ENCODE measurements at places on chromosomes 6 and 20.

DNA sequence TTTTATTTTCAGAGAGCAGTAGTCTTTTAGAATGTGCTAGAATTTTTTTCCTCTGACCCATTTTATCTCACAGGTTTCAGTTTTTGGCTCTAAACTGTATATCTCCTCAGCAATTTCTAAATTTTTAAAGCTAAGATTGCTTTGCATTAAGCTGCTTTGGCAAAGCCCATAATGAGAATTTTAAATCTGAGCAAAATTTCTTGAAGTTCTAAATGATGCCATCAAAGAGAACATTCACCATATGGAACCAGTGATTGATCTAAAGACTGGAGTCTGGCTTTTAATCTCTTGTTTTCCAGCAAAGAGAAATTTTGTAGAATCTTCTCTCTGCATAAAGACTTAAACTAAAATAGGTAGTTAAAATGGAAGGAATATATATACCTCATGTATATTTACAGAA lies 313.6 kb downstream of the TBC1D32 start:
- no peak for DNase-seq

DNA sequence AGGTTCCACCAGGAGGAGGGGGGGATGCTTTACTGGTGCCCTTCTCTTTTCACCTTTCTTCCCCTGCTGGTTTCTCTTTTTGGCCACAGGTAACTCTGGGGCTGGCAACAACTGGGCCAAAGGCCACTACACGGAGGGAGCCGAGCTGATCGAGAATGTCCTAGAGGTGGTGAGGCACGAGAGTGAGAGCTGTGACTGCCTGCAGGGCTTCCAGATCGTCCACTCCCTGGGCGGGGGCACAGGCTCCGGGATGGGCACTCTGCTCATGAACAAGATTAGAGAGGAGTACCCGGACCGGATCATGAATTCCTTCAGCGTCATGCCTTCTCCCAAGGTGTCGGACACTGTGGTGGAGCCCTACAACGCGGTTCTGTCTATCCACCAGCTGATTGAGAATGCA lies 4.4 kb downstream of the TUBB1 start:
- no peak for DNase-seq

GRCh38 chr20:44199877-44200276 lies 10.7 kb downstream of the OSER1 start:
- DNase-seq, result no peak

DNA sequence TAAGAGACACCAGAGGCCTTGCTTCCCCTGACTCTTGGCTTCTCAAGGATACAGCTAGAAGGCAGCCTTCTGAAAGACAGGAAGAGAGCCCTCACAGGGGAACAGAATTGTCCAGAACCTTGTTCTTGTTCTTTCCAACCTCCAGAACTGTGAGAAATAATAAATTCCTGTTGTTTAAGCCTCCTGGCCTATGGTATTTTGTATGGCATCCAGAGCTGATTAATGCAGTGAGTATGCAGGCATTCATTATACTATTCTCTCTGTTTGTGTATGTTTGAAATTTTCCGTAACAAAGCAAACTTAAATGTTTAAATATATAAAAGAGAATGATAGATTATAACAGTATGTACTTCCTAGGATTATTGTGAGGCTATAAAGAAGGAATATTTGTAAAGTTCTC lies 903.4 kb upstream of the FLRT3 start:
- DNase-seq, result no peak

DNA sequence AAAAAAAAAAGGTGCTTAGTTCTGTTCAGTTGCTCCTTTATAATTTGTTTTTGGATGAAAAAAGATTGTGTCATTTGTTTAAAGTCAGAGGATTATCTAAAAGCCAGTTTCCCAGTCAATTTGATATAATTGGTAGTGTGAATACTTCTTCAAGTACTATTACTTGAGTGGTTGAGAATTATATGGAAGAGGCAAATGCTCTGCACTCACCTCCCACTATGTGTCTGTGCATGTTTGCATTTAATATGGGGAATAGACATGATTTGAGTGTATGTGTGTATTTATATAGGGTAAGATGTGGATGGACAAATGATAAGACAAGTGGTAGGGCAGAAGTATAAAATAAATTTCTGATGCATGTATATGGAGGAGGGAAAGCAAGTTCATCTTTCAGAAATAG lies 15.8 kb downstream of the GJA1 start:
- DNase-seq, result no peak

GRCh38 chr6:135280375-135281136 lies 99.4 kb downstream of the MYB start:
- peak; percentile 37 for DNase-seq

DNA sequence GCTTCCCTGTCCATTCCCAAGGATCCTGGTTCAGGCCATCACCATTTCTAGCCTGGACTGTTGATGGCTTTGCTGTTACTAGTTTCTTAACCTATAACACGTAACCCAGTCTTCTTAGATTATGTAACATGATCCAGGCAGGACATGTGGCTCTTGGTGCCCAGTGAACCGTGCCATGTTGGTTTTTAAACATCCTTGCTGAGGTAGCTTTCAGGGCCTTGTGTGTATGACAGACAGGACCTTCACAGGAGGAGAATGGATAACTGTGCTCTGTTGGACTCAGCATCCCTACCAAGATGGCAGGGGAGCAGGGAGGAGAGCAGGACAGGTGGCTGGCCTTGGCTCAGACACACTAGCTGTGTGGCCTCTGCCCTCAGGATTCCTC lies 46.8 kb downstream of the PANK2 start:
- no peak for DNase-seq

DNA sequence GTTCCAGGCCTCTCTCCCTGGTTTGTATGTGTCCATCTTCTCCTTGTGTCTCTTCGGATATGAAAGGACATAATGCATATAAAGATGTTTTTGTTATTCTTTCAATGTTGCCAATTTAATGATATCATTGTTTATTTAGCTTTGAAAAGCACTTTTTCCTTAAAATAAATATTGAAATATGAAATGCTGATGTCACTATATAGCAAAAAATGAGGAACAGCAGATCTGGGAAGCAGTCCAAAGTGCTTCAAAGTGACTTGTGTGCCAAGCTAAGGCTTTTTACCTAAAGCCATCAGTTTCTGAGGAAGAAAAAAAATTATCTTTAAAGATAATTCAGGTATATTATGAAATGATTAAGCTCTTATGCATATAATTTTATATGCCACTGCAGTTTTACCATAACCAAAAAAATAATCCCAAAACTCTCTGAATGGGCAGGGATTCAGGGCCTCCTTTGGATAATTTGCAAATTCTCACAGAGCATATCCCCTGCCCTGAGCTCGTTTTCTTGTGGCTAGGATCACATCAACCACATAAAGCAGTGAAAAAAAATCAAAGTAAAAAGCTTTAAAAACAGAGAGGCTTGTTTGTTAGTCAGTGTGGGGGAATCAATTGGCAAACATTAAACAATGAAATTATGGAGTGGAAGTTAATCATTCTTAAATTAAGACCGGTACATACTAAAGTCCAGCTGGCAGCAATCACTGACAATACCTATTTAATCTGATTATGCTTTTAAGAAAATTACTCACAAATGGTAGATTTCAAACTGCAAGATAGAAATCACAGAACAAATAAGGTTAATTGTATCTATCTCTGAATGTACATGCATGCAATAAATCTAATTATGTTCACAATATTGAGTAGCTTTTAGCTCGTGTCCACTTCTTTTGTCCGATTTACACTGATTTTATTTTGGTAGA lies 1027.9 kb upstream of the ADGRB3 start:
- no peak for DNase-seq

- no peak for DNase-seq
Observed at GRCh38 chr6:73108949-73109348, 116.3 kb downstream of the KHDC1L start.

GRCh38 chr6:153103319-153103655 lies 27.8 kb downstream of the RGS17 start:
- no peak for DNase-seq

DNA sequence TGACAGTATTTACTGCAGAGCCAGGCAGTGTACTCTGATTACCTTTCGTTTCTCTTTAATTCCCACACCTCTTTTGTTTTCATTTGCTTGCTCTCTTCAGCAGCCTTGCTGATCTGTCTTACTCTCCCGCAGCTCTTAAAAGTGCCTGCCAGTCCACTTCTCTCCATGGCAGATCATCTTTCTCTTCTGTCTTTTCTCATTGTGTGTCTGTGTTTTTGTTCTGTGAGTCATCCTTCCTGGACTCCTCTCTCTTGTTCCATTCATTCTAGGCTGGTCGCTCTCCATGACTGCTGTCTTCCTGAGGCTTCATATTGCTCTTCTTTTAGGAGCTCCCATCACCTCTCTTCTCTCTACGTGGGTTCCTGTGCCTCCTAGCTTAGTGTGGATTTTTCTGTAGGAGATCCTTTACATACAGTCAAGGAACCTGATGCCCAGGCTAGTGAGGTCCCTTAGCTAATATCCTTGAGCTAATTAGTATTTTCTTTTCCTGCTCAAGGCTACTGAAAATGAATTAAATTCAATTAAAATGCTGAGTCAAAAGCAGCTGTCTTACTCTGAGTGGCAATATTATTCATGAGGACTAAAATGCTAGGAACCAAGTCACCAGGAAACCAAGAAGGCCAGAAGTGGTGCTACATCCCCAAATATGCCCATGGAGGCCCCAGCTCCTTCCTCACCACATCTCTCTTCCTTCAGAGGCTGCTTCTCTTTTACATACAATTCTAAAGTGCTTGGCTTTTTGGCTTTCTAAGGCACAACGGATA lies 86.1 kb downstream of the SLX4IP start:
- DNase-seq, result peak; percentile 49

DNA sequence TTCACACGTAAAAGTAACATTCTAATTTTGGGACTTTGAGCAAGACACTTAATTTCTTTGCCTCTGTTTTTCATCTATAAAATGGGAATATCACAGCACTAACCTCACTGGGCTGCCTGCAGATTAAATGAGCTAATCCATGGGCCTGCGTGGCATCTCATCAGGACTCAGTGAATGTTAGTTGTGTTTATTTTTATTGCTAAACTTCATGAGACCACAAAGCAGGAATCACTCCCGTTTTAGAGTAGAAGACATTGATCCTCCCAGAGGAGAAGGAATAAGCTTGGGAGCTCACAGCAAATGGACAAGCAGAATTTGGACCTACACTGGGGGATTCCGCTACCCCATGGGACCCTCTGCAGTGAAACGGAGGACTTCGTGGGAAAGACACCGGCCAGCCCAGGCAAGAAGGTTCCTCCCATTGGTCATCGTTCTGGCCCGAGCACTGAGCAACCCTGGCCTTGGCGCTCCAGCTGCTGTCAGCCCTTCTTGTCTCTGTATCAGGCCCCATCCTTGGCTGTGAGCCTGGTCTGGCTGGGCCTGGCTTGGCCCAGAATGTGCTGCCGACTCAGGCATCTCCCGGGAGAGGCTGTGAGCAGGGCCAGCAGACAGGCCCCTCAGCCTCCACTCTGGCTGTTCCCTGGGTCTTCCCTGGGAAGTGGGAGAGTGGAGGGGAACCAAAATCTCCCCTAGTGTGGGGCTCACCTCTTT lies 79.8 kb downstream of the NFATC2 start:
- DNase-seq, result peak; percentile 56

DNA sequence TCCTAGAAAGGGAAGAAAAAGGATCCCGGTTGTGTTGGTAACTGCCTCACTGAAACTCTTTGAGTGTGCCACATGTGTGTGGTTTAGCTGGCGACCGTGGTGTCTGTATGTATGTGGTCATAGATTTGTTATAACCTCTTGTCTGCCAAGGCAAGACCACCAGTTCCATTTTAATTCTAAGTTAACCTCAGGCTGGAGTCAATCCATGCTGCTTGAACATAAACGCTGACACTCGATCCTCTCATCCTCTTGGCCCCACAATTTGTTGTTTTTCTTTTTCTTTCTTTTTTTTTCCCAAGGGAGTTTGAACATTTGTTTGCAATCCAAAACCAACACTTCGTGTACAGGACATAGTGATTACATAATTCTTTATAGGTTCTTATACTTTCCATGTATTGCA lies 318.9 kb upstream of the JAG1 start:
- DNase-seq, result no peak

- no peak for DNase-seq
Observed at GRCh38 chr6:53854843-53855567, 60.2 kb downstream of the LRRC1 start.

DNA sequence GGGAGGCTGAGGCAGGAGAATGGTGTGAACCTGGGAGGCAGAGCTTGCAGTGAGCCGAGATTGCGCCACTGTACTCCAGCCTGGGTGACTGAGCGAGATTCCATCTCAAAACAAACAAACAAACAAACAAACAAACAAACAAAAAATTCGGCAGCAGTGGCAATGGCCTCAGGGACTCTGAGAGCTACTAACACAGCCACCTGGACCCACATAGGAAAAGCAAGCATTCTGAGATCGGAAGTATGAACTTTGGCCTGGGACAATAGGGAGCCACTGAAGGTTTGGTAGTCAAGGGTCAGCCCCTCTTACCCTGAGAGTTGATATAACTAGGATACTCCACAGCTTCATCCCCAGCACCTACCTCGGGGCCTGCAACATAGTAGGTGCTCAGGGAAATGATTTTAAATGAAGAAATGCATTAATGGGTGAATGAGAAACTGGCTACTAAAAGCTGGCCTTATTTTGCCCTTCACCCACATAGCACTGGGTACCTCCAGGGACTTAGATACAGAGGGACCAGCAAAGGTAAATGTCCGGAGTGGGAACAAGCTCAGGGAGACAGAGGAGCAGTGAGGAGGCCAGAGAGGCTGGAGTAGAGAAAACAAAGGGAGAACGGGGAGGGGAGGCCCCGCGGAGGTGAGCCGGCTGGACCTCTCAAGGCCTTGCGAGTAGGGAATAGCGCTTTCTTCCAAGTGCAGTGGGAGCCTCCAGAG lies 46.6 kb upstream of the PTGIS start:
- DNase-seq, result no peak

DNA sequence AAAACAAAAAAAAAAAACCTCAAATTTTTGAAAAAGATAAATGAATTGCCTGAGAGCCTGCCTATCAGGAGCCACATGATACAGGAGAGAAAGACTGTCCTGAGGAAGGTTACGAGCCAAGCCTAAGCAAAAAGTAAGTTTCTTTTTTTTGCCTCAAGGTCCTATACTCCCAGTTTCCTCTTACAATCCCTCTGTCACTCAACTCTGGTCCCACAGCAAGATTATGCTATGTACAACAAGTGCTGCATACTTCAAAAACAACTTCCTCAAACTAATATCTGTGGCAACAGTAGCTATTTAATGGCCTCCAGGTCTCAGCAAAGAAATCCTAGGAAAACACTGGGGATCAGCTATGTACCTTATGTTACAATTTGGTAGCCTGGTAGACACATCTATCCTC lies 46.8 kb downstream of the PLN start:
- no peak for DNase-seq

GRCh38 chr6:41413250-41413649 lies 77.8 kb downstream of the NCR2 start:
- DNase-seq, result no peak

GRCh38 chr20:6707321-6707831 lies 60.1 kb upstream of the BMP2 start:
- DNase-seq, result no peak
